Fibroblast of mammary gland (primary cell): ENCODE measurements at places on chromosomes 2 and 18.

GRCh38 chr2:241163601-241164118 is 13.4 kb downstream of the PPP1R7 start:
- no peak for DNase-seq

GRCh38 chr2:104872866-104873688 is 19.2 kb downstream of the POU3F3 start:
- peak; percentile 72 for DNase-seq

- no peak for DNase-seq
These were observed 22.9 kb upstream of the DARS1 start for GRCh38 chr2:136008205-136008865.

- DNase-seq = no peak
These were observed 62.5 kb downstream of the GORASP2 start for GRCh38 chr2:170991398-170992182.

- DNase-seq = no peak
These were observed 249.7 kb downstream of the ETAA1 start for GRCh38 chr2:67646714-67647333.

- DNase-seq = peak; percentile 7
These were observed 342.6 kb downstream of the CTNNA2 start for GRCh38 chr2:79855264-79856006.

DNA sequence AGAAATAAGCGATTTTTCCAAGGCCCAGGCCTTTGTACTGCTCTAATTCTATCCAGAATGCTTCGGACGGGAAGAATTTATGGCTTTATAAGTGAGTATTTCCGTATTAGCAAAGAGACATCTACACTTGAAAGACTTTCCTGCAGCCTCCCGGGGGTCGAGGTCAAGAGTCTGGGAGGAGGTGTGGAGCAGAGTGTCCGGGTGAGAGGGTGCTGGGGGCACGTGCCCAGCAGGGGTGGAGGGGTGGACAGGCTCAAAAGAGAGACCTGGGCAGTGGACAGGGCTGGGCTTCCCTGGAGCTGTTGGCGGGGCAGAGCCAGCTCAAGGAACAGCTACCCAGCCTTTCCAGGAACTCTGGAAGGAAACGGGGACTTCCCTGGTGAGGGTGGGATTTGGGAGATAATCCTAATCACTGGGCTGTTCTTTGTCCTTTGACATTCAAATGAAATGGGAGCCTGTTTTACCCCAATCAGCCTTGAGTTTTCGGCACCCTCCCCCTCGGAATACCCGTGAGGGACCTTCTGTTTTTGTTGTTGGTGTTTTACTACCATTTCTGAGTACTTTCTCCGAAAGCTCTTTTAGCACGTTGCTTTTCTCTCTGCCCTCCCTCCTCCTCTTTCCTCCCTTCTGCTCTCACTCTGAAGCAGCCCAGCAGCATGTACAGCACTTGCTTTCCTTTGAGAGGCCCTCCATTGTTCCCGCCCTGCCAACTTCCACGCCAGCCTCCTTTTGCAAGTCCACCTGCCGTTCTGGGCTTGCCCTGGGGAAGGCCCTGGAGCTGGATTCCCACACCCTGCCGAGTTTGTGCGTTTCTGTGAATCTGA is 164.7 kb downstream of the AGAP1 start:
- DNase-seq = no peak

- peak; percentile 20 for DNase-seq
These were observed 2.4 kb upstream of the ADCYAP1 start for GRCh38 chr18:902229-902628.

DNA sequence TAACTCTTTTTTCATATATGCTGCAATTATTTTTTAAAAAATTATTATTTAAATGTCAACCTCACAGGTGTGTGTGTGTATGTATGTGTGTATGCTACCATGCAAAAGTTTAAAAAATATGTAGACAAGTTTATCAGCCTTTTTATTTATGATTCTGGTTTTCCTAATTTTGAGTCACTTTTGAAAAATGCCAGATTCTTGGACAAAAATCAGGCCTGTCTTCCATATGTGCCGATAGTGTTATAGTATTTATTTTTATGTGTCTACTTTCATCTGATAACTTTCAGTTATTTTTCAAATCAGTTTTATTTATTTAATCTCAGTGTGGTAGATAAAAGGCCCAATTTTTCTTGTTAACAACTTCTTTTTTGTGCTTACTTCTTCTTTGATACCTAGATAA is 176.2 kb downstream of the RDH14 start:
- no peak for DNase-seq

DNA sequence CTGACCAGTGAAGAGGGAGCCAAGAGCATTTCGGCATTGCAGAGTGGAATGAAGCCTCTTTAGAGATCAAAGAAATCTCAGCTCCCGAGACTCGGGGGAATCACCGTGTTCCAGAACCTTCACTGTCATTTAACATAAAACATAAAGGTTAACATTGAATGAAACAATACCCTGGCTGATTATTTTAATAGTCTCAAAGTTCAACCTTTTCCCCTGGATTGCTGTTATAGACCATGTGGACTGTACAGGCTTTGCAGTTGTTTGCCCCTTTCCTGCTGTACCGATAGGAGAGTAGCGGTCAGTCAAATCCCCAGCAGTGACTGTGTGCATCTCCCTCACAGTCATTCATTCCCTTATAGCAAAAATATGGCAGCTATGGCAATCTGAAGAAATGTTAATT is 48.4 kb downstream of the POU3F3 start:
- DNase-seq = no peak

- DNase-seq = no peak
These were observed 14.2 kb upstream of the TRAF3IP1 start for GRCh38 chr2:238305965-238306671.

- DNase-seq = no peak
These were observed 69.1 kb upstream of the NFATC1 start for GRCh38 chr18:79326413-79327198.

DNA sequence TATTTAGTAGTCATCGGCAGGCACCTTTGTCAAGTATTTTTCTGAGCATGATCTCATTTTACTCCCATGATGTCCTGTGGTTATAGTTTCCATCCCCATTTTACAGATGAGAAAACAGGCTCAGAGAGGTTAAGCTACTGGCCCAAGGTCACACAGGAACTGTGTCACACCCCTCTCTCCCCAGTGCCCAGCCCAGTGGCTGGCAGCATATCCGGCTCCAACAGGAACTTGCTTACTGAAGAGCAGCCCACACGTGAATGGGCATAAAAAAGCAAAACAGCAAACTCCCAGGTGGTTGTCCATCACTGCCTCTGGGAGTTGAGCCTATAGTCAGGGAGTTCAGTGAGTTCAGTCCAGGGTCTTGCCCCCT is 8.3 kb upstream of the KLF11 start:
- DNase-seq = no peak
